ENCODE measurements at places on chromosomes 1 and 21.

GRCh38 chr1:41355761-41356160 lies 5.5 kb upstream of the FOXO6 start:
- DNase-seq: peak; percentile 21

- DNase-seq: no peak
Measured at GRCh38 chr1:201894343-201895119, 5.8 kb downstream of the SHISA4 start.

DNA sequence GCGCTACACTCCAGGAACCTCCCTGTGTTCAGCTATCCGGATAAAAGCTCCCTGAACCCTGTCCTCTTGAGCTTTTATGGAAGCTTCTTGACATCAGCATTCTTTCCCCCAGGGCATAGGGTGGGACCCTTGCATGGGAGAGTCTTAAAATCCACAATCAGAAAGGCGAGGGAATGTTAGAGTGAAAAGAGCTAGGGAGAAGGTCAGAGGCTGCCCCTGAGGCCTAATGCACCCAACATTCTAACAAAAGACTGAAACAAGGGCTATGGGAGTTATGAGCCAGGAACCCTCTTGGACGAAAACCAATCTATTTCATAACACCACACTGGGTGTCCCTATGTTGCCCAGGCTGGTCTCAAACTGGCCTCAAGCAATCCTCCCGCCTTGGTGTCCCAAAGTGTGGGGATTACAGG lies 36.7 kb downstream of the NEK2 start:
- DNase-seq: no peak

DNA sequence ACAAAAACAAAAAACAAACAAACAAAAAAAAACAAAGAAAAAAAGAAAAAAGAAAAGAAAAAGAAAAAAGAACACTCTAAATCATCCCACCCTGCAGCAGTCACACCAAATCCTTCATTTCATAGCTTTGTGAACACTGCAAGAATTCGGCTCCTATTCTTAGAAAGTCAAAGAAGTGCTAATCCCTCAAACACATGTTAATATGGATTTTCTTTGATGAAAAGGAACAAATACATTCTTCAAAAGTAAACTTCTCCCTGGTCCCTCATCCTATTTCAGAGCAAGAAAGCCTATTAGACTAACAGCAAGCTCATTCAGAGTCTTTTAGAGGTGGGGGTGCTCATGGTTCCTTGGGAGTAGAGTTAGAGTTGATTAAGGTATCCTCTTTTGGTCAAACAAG lies 7.2 kb upstream of the MRPL39 start:
- DNase-seq: no peak

- DNase-seq: no peak
Measured at GRCh38 chr1:210571356-210572284, 242.9 kb downstream of the HHAT start.

DNA sequence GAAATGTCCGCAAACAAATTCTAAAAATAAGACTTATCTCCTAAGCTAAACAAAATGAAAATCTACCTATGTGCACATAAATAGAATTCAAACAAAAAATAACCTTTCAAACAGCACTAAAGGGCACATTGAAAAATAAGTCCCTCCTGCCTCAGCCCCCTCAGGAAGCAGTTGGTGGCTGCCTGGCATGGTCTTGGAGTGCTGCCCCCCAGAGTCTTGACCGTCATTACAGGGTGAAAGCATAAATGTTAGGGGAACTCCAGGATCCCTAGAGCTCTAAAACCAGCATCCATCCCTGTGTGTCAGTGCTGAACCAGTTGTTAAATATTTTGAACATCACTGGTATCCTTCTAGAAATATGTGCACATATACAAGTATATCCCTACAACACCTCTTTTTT lies 6.5 kb upstream of the NPL start:
- no peak for DNase-seq

GRCh38 chr1:37403166-37403565 lies 71.2 kb upstream of the ZC3H12A start:
- DNase-seq: no peak
